ENCODE measurements at places on chromosomes 4 and X.

DNA sequence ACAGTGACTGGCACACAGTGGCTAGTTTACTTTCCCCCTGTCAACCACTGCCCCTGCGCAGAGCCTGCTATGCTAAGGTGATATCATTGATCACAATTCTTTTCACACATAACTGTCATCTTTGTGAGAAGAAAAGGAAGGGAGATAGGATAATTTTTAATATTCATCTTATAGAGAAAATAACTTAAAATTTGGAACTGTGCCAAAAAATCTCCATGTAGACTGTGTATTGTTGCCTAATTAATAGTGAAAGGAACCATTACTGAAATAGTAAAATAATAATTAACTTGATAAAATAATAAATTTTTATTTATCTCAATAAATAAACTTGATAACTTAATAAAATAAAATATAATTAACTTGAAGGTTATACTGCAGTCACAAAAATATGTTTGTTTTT lies 1069.4 kb downstream of the C4orf33 start:
- DNase-seq, result no peak

DNA sequence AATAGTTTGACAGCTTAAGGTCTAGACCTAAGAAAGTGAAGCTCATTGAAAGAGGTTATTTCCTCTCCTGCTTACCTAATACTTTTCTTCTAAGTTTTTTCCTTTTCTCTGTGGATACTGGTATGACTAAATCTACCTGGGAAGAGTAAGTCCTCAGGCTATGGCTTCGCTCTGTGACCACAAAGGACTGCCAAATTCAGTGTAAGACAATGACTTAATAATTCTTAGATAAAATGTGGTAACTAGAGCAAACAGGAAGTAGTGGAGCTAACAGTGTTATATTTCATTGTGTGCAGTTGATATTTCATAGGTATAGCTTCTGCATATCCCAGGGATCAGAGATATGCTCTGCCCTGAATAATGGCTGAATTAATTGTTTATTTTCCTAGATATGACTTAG lies 418.9 kb downstream of the CCSER1 start:
- no peak for DNase-seq

DNA sequence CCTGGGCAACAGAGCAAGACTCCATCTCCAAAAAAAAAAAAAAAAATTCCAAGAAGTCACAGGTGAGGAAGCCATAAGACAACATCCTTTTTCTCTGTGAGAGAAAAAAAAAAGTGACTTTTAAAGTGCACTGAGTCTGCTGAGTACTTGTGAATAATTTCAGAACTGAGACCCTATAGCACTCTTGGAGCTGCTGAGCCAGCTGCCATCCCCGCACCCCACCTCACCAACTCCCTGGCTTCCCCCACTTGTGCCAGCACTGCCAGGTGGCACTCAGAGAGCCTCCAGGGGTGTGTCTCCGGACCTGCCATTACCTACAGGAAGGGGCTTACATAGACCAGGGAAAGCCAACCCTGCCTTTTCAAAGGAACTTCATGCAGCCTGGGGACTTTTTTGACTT lies 39.2 kb upstream of the HS3ST1 start:
- no peak for DNase-seq

DNA sequence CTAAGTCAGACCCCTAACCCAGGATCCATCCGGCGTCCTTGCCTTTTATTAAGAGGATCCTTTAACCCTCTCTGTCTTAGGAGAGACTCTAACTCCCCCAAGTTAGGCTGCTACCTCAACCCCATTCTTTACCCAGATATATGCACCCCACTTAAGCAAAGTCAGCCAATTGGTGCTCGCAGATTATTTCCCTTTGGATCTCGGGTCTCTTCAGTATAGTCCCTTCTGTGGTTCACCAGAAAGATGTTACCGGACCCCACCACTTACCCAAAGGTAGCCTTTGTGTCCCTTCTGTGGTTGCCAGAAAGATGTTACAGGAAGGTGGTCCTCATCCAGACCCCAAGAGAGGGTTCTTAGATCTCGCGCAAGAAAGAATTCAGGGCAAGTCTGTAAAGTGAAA lies 212.9 kb upstream of the GRID2 start:
- no peak for DNase-seq

GRCh38 chr4:182177166-182177565 lies 66.0 kb upstream of the TENM3 start:
- DNase-seq, result no peak

DNA sequence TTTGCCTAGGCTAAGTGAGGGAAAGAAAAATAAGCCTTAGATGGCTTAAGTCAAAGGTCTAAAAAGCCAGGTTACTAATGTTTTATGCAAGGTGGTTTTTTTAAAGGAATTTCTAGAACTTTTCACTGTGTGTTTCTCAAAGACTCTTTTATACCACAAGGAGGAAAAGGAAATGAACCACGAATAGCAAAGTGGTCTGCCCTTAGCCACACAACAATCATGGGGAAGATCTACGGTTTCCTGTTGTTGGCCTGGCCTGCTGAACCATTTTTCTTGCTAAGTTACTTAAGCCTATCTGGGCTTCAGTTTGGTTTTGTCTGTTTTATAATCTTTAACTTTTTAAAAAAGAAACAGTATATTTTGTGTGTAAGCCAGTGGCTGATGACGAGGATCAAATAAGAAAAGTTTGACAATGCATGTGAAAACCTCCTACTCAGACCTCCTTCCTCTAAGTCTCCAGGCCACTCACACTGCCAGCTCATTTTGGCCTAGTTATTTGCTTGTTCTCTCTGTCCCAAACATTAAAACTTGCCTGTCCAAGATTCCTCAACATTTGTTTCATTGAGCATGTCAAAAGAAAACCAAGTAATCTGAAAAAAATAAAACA lies 56.7 kb upstream of the COL25A1 start:
- DNase-seq, result no peak

DNA sequence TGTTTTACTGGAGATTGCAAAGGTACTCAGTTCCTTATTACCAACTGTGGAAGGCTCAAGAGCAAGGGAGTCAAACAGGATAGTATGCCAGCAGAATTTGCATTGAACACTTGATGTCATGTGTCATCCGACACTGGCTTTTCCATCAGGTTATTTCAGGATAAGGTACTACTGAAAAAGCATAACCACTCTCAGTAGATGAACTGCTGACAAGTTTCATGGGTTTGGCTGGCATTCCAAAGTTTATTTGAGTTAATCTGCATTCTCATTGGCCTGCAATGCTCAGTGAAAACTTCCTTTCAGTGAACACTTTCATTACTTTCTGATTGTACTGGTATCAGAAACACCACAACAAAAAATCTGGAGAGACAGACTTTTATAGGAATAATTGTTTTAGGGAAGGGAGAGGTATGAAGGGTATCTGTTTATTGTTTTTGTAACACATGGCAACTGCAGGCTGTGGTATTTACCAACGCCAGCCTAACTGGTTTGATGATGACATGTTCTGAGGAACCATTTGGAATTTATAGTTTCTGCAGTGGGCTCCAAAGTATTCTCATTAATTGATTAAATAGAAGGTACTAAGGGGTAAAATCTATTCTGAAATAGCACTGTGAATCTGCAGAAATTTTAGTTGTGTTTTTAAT lies 345.7 kb upstream of the NR3C2 start:
- no peak for DNase-seq
